Stimulated activated CD4-positive, alpha-beta T cell treated with anti-CD3 and anti-CD28 coated beads, Interleukin-1b, Interleukin-23, amount 100 ng/mL, for 4 hours (primary cell): ENCODE measurements at places on chromosomes 3 and 15.

DNA sequence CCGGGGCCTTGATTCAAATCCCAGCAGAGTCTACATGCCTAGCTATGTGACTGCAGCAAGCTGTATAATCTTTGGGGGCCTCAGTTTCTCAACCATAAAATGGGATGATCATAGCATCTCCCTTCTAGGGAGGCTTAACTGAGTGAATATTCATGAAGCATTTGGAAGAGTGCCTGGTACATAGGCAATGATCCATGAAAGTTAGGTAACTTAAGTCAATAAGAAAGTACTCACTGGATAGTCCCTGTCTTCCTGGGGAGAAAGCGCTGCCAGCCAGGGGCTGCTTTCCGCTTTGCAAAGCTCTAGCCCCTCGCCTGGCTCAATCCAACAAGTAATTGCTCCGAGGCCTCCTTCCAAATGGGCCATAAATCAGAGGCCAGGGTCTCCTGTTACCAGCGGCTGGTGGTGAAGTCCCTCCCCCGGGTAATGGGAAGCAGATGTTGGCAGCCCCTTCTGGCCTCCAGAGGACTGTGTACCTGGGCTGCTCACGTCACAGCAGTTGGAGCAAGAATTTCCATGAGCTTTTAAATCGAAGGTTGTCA lies 521.9 kb upstream of the PROK2 start:
- DNase-seq: no peak

GRCh38 chr15:101376615-101377395 lies 81.8 kb upstream of the SNRPA1 start:
- DNase-seq: no peak

DNA sequence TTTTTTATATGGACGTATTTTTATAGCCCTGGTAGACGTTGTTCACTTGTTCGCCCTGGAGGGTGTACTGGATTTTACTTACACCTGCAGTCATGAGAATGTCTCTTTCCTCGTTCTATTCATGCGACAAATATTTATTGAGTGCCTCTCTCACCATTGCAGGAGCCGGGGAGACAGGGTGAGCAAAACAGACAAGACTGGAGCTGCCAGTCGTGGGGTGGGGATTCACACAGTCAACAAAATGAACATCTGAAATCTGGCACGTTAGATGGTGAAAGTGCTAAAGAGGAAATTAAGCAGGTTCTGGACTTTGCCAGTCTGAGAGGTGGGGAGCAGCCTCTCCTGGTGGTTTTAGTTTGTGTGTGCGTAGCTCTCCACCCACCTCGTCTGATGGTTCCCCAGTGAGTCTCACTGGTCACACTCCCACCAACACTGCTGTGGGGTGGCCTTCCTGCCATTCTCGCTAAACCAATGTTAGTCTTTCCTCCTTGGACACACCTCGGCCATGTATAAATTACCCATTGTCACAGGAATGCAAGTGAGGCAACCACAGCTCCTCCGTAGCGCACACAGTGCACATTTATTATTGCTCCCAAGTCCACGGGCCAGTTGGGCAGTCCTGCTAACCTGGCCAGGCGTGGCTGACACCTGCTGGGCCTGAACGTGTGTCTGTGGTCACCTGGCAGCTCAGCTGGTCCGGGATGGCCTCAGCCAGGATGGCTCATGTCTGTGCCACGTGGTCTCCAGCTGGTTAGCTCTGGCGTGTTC lies 31.5 kb downstream of the FBLN2 start:
- no peak for DNase-seq

- no peak for DNase-seq
These were observed 15.3 kb upstream of the CEP97 start for GRCh38 chr3:101709126-101709525.

DNA sequence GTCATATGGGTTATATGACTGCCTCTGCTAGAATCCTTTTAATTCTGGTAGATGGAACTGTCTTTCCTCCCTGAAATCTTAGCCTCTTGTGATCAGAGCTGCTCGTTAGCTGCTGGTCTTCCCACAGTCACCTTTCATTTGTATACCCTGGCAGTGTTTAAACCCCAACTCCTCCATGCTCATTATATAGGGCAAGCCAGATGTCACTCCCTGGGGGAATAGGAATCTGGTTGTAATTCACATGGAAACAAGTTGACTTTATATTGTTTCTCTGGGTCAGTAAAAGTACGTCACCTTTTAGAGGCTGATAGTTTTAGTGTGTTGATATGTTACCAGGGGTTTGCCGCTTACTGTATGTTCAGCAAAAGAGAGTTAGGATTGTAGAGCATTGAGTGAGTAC lies 103.5 kb downstream of the ITPR1 start:
- no peak for DNase-seq

DNA sequence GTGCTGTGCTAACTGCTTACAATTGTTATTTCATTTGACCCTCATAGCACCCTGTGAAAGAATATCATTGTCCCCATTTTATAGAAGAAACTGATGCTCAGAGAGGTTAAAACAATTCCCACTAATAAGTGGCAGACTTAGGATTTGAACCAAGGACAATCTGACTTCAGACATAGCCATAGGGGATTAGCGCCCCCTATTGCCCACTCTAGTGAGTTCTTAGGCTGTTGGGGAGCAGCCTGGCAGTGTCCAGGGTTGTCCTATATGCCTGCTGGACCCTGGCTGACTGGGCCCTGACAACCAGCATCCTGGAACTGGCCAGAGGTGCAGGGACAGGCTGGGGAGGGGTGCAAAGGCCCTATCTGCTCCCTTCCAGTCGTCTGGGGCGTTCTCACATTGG lies 15.4 kb downstream of the DPH3 start:
- DNase-seq: no peak
